Memory B cell (primary cell): ENCODE measurements at places on chromosomes 1 and 21.
A peak's percentile ranks its signal among the peaks of the same experiment; 100 is the strongest.

DNA sequence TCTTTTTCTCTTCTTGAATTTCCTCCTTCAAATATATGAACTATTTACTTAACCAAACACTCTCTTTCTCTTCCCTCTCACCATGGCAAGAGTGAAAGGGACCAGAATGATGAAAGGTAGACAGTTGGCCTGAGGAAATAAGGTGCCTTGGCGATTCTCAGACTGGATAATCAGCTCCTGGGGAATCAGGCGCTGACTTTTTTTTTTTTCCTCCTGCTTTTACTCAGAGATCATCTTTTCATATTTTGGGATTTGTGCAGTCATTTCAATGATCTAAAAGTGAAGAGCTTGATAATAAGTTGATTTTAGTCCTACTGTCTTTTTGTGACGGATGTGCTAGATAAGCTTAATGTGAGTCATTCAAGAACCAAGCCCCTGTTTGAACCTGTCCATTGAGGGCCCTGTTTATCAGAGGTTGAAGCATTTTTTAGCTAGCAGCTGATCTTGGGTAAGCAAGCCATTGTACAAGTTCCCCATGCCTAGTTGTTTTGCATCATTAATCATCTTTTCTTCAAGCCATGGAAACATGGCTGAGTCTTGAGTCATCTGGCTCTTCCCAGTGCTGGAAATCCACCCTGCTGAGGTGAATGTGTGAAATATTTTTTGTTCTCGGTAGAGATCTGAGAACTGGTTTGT lies 40.8 kb downstream of the ITSN1 start:
- DNase-seq: no peak

GRCh38 chr1:59605761-59606160 lies 209.0 kb upstream of the HOOK1 start:
- no peak for DNase-seq

GRCh38 chr1:89022167-89022959 lies at the start of gene GBP3:
TSS of gene GBP3 (minus strand) at chr1:89022866. CDS start at chr1:89020721, 2,145 bp downstream.
- DNase-seq: peak; percentile 15

DNA sequence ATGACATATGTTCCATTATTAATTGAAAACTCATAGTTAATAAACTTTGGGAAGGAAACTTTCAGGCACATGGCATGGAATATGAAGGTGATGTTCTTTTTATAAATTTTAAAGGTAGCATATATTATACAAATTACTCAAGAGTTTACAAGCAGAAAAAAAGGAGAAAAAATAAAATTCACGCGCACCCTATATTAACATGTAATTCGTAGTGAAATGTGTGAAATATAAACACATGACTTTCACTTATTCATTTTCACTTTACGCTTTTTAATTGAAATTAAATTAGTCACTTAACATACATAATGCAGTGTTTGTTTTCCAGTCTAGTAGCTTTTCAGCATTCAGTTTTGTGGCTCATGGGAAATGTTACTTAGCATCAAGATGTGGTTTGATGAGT lies 27.4 kb upstream of the SCYL3 start:
- no peak for DNase-seq

GRCh38 chr1:150708595-150708994 lies 11.6 kb upstream of the GOLPH3L start:
- no peak for DNase-seq

DNA sequence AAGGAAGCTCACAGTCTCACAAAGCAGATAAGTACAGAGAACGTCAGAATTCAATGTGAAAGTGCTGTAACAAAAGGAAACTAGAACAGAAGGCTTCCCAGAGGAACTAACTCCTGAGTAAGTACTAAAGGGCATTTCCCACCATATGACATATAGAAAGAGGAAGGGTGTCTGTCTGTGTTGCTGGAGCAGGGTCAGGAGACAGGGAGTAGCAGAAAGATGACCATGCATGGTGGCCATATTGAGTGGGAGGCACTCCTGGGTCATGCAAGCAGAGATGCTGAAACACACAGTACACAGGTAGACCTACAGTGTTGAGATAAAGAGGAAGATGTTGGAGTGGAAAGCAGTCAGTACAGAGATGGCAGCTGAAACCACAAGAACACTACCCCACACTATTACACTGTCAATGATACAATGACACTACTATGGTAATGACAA lies 47.3 kb downstream of the SLC25A24 start:
- no peak for DNase-seq

GRCh38 chr1:4424254-4424653 lies 230.2 kb upstream of the AJAP1 start:
- no peak for DNase-seq

DNA sequence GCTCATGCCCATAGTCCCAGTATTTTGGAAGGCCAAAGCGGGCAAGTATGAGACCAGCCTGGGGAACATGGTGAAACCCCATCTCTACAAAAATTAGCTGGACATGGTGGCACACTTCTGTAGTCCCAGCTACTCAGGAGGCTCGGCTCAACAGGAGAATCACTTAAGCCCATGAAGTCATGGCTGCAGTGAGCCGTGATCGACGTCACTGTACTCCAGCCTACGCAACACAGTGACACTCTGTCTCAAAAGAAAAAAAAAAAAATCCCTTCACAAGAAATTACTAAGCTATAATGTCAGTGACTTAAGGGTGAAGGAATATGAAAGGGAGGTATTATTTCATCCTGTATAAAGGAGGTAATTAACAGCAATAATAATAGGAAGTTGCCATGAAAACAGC lies 99.8 kb downstream of the ACBD6 start:
- DNase-seq: no peak
